GM12878 (cell line): ENCODE measurements at places on chromosomes 1 and 21. TPM values are rescaled to one million over a fixed set of nuclear protein-coding genes. Genes with fewer than 3 reads are reported as not detected.

GRCh38 chr1:216630532-216630931 lies 92.7 kb downstream of the ESRRG start:
- DNase-seq, result no peak

Gene CRNN
- total RNA-seq, result not detected in 2 replicates

DNA sequence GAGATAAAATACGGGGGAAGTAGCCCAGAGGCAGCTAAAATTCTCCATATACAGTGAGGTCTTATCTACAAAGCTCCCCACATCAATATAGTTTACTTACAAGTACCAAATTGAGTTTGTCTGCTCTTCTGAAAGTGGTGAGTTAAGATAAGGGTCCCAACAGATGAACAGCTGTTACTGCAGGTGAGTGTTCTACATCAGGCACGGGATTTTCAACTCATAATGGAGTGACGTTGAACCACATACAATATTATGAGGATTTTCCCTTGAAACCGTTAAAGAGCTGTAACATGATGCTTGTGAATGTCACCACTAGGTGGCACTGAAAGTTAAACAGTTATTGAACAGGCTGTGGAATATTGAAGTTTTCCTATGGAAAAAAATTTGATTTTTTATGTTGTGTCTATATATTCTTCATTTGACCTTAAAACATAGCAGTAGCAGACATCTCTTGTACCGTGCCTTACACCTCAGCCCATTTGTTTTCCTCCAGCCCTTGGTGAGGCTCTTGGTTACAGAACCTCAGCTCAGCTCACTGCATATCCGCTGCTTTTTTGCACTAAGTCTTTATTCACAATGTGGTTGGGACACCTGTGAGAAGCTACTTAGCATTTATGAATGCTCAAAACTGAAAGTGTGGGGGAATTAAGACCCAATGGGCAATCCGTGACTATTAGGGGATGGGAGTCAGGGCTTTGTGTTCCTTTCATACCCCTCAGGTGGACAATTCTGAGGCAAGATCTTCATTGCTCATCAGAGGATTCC lies 23.2 kb downstream of the CD1D start:
- DNase-seq, result peak; percentile 8

- DNase-seq, result no peak
Observed at GRCh38 chr1:13808729-13809131, 108.7 kb downstream of the PRDM2 start.

Gene CD84
- total RNA-seq, result 10.4 and 14.2 TPM in 2 replicates

Gene WLS
- total RNA-seq, result 0.35 and 0.36 TPM in 2 replicates

- DNase-seq, result peak; percentile 1
Observed at GRCh38 chr1:243638186-243638585, 211.9 kb downstream of the AKT3 start.

- DNase-seq, result no peak
Observed at GRCh38 chr1:186188004-186188539, 187.0 kb downstream of the TPR start.

GRCh38 chr1:14143777-14144176 lies 443.8 kb downstream of the PRDM2 start:
- DNase-seq, result no peak

DNA sequence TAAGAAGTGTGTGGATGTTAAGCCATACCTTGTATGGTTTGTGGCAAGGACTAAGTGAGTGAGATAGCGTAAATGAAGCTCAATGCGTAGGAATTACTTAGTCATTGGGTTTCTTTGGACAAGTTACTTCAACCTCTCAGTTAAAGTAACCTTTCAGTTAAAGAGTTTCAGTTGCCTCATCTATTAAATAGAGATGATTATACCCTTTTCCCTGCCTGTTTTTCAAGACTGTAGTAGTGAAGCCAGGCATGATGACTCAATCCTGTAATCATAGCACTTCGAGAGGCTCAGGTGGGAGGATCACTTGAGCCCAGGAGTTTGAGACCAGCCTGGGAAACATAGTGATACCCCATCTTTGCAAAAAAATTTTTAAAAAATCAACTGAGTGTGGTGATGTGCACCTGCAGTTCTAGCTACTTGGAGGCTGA lies 6.3 kb downstream of the ZMPSTE24 start:
- DNase-seq, result no peak

Gene EDN2
- total RNA-seq, result 0.74 and 0.98 TPM in 2 replicates

DNA sequence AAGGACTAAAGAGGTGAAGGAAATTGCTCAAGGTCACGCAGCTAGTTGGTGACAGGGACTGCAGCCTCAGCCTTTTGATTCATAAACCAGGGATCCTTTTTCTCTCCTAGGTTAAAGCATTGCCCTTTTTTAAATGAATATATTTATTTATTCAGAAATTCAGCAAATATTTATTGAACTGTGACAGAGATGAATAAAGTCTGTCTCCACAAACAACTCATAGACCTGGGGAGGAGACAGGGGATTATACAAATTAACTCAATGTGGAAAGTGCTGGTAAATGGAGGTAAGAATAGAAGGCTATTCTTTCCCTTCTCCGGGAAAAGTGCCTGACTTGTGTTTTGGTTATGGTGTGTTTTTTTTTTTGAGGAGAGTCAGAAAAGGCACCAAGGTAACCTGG lies 110.7 kb downstream of the ROR1 start:
- no peak for DNase-seq

- no peak for DNase-seq
Observed at GRCh38 chr1:226943156-226943555, 3.1 kb downstream of the COQ8A start.

DNA sequence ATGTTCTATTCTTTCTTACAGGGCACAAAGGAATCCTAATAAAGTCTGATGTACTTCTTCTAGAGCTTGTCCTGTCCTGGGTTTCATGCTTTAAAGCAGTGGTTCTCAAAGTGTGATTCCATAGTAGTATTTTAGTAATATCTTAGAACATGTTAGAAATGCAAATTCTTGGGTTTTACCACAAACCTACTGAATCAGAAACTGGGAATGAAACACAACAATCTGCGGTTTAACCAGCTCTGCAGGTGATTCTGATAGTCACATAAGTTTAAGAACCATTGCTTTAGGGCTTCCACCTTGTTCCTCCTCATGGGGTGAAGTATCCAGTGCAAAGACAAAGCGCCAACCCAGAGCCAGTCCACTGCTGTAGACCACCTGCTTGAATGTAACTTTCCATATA lies 41.1 kb downstream of the NGF start:
- peak; percentile 17 for DNase-seq

- no peak for DNase-seq
Observed at GRCh38 chr21:42467140-42467983, 28.7 kb downstream of the RSPH1 start.

Gene SPRR1B
- not detected in 2 replicates for total RNA-seq

GRCh38 chr1:164765557-164765956 lies 206.6 kb downstream of the PBX1 start:
- no peak for DNase-seq

DNA sequence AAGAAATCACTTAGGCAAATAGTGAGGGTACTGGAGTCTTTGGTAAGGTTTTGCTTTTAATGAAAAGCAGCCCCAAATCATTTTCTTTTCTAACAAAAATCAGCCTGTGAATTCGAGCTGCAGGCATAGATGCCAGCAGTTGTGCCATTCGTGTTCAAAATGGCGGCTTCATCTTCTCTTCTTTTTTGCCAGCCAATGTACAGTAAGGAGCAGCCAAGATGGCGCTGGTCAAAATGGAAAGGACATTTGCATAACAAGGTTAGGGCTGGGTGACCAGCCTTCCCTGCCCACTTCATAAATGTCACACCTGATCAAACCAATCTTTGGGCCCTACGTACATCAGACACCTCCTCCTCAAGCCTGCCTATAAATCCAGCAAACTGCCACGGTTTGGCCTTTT lies 100.2 kb upstream of the RGS1 start:
- DNase-seq, result no peak

DNA sequence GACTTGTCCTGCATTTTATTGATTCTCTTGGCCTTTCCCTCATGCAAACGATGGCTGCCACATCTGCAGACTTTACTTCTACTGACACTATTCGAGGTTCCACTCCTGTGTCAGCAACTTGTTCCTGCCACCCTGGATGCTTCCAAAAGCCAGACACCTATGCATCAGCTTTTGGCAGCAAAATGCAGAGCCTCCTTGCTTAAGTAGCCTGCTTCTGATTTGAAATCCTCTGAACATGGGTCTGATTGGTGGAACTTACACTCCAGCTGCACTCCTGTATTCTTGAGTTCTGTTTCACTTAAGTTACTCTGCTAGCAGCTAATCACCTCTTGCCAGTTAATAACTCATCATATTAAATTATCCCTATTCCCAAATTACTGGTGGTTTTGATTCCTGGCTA lies 152.1 kb upstream of the FMN2 start:
- no peak for DNase-seq

- DNase-seq, result no peak
Observed at GRCh38 chr1:68232289-68233148, at the start of gene WLS. Gene WLS, minus strand, starts transcription at chr1:68232523. Its CDS starts 224 bp downstream, at chr1:68232299.

GRCh38 chr1:30882678-30883388 lies 25.7 kb downstream of the SDC3 start:
- no peak for DNase-seq

Gene AZIN2
- total RNA-seq, result 0.19 and 0.31 TPM in 2 replicates

GRCh38 chr1:60797351-60797750 lies 285.0 kb upstream of the NFIA start:
- no peak for DNase-seq

DNA sequence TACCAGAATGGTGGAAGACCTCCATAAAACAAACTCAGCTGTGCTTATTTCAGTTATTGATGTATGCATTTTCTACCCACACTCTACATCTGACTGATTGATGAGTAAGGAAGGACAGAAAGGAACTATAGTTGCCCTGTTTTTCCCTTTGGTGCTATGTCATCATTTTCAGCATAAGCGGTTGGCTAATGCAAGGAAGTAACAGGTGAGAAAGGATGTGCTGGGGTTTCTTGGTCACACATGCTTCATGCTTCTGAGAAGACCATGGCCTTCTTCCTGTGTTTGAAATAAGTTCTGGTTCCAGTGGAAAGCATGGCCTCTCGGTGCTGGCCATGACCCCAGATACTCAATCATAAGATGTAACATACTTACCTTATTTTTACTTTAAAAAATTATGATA lies 541.2 kb downstream of the PTPRU start:
- DNase-seq, result no peak

DNA sequence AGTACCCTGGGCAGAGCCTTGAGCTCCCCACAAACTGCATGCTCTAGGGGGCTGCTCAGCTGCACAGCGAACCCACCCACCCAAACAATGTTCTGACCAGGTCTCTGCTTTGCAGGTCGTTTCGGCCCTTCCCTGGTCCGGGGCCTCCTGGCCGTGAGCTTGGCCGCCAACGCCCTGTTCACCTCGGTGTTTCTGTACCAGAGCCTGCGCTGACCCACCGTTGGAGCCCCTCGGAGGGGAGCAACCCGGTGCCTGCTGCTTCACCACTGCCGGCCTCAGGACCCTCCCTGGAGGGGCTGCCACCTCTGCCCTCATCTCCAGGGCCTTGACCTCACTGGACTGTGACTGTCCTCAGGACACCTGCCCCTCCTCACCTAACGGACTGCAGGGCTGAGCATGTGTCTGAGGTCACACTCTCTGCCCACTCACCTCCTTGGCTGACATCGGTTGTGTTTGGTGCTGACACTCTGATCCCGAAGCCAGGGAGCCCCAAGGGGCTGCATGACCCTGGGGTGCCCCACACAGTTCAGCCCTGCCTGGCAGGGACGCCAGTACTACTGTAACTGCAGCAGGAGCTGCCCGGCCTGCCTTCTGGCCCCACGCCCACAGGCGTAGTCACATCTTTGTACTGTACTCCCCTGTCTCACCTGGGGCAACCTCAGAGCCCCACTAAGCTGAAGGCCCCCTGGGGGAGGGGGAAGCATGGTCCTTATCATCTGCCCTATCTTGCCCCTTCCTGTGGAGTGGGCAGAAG lies 24.3 kb downstream of the TMEM201 start:
- DNase-seq, result no peak

Gene PGLYRP4
- 0.44 and 0.74 TPM in 2 replicates for total RNA-seq

- DNase-seq, result no peak
Observed at GRCh38 chr1:155064111-155064831, 731 bp downstream of the EFNA4 start.

DNA sequence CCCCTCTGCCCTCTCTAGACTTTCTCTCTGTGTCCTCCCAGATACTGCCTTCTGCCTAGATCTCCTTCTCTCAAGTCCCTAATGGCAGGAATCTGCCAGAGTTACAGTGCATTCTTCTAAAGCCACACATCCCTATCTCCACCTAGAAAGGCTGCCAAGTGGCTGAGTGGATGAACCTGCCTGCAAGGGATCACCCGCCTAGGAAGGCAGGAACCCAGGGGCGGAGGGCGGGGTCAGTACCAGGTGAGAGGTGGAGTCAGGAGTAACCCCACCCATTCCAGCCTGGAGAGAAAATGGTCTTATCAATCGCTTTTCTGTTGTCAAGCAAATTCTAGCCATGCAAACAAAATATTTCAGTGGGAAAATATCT lies 60.8 kb downstream of the BCAR3 start:
- DNase-seq, result no peak

DNA sequence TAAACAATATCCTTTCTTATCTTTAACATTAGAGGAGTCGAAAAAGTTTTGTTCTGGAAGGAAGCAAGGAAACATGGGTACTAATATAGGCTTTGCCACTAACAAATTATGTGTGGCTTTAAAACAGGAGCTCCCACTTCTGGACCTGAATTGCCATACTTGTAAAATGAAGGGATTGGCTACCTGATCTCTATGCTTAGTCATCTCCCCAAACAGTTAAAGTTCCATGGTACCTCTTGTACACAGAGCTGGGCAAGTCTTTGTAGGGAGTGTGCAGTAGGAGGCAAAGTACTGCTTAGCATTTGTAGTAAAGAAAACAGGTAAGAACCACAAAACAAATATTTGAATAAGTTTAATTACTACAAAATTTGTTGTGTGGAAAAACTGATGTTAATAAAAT lies 81.3 kb downstream of the MAST2 start:
- DNase-seq, result no peak

- no peak for DNase-seq
Observed at GRCh38 chr1:203437696-203438315, 37.8 kb upstream of the PRELP start.

- DNase-seq, result no peak
Observed at GRCh38 chr1:24373710-24374109, 39.9 kb downstream of the STPG1 start.

- no peak for DNase-seq
Observed at GRCh38 chr1:26724118-26724517, 28.3 kb downstream of the ARID1A start.

- DNase-seq, result no peak
Observed at GRCh38 chr1:14774225-14774624, 175.7 kb downstream of the KAZN start.

DNA sequence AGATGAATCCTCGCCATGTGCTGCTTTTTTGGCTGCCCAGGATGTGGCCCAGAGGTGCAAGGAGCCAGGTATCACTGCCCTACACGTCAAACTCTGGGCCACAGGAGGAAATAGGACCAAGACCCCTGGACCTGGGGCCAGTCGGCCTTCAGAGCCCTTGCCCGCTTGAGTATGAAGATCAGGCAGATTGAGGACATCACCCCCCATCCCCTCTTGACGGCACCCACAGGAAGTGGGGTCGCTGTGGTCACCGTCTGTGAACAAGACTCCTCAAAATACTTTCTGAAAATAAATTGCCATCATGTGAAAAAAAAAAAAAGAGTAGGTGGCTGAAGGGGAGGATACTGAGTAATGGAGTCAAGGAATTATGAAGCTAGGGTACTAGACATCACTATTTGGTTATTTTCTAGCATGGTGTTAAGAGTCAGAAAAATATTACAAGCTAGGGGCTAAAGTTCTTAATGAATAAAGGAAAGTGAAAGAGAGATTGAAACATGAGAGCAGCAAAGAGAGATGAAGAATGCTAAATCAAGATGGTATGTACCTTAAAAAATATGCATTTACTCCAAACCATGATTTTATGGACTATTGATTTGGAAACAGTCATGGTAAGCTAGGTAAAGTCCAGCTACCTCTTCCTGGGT lies 84.9 kb downstream of the CLEC20A start:
- DNase-seq, result no peak

Gene RAD54L
- 34.0 and 34.7 TPM in 2 replicates for total RNA-seq

GRCh38 chr1:111099289-111099688 lies 40.6 kb downstream of the DRAM2 start:
- no peak for DNase-seq
